HCT116 (cell line): ENCODE measurements at places on chromosomes 4 and X.

- no peak for DNase-seq
Observed at GRCh38 chr4:109699553-109700225, 3.6 kb downstream of the CASP6 start.

GRCh38 chr4:100754751-100755150, 236.9 kb upstream of the EMCN start:
- no peak for DNase-seq

DNA sequence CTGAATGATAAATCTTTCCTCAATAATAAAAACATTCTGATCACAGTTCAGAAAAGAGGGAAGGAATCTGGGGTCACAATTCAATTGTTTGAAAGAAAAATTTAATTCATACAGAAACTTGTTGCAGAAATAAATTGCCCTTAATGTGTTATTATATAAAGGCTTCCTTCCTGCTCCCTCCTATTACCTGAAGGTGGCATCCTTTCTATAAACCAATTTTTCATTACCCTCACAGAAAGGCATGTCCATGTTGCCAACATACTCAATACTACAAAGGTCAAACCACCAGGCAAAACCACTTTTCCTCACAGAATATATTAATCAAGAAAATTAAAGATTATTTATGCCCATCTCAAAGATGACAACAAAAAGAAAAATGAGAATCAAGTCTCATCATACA, 194.3 kb upstream of the CT83 start:
- DNase-seq, result no peak

DNA sequence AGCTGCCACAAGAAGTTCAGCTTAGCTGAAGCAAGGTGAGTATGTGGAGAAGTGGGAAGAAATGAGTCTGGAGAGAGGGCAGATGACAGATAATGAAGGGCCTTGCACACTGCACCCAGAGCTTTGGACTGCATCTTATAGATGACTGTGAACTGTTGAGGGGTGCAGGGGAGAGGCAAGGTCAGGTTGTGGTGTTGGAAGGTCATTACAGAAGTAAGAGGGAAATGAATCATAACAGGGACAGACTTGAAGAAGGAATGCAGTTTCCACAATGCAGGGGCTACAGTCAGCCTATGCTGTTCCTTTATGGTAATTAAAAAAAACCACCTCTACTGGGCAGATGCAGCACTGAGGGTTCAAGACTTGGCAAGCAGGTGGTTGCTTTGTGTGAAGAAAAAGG, 4.8 kb upstream of the IGFBP7 start:
- DNase-seq, result no peak

- peak; percentile 7 for DNase-seq
Observed at GRCh38 chr4:98260047-98260578, 1.1 kb upstream of the RAP1GDS1 start.

GRCh38 chr4:10107111-10108091, 9.2 kb downstream of the WDR1 start:
- DNase-seq, result no peak

GRCh38 chr4:107599841-107600240, 120.2 kb downstream of the PAPSS1 start:
- no peak for DNase-seq

DNA sequence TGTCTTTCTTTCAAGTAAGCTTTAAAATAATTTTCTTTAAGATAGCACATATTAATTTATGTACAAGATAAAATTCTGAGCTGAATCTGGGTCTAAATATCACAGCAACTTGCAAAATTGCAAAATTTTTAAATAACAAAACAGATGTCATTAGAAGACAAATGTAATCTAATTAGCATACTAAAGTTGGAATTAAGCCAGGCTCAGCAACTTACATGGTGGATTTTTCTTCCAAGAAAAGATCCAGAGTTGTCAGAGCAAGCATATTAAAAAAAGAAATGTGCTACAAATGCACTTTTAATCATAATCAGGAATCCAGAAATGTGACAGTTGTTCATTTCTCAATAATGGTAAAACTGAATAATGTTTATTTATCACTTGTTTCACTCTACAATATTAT, 906.9 kb upstream of the INTU start:
- DNase-seq, result no peak

DNA sequence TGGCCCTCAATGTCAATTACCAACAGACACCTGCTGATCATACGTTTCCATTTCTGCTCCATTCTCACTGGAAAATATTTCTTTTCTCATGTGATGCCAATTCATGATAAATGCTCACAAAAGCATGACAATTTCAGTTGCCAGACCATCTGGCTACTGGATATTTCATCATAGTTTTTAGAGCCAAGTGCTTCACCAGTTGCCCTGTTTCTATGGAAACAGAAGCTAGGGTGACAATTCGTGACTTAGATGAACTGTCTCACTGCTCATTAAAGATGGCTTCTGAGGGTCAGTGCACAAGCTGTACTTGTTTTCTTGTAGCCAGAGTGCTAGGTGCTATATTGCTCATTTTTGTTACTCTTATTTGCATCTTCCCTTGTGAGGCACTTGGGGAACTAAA, 184.9 kb downstream of the COMMD8 start:
- DNase-seq, result no peak

GRCh38 chr4:148044912-148045352, 313.0 kb downstream of the ARHGAP10 start:
- no peak for DNase-seq

- DNase-seq, result no peak
Observed at GRCh38 chr4:46316215-46316614, 73.7 kb downstream of the GABRA2 start.

GRCh38 chrX:131277543-131278136, 11.5 kb downstream of the IGSF1 start:
- no peak for DNase-seq

DNA sequence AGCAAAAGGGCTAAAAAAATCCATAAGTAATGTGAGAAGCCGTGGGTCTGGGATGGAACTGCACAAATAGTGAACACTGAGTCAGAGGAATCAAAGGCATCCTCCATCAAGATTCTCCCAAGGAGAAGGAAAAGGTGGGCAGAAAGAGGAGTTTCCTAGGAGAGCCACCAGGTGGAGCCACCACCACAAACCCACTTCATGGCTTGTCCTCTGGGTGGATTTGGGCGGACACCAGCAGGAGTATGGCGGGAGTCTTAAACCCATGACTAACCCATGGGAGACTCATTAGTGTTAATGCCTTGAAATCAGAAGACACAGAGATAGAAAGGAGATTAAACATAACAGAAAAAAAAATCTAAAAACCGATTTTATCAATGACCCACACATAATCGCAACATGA, 147.7 kb downstream of the SH3KBP1 start:
- DNase-seq, result peak; percentile 32

DNA sequence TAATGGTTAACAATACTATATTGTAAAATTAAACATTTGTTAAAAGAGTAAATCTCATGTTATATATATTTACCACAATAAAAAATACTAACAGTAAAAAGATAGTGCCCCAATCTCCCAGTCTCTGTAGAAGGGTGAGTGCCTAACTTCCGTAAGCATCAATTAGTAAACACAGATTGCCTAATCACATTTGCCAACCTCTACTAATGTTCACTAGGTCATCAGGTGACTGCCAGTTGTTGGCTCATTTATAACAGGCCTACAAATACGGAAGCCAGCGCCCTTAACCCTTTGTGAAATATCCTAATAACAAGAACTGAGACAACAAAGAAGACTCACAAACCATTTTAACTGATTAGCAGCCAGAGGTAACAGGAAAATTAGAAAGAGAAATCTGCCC, 345.1 kb downstream of the INPP4B start:
- DNase-seq, result no peak

- no peak for DNase-seq
Observed at GRCh38 chrX:110803506-110803905, 7.9 kb upstream of the CHRDL1 start.

GRCh38 chrX:2705046-2705832, 14.1 kb downstream of the CD99 start:
- no peak for DNase-seq

DNA sequence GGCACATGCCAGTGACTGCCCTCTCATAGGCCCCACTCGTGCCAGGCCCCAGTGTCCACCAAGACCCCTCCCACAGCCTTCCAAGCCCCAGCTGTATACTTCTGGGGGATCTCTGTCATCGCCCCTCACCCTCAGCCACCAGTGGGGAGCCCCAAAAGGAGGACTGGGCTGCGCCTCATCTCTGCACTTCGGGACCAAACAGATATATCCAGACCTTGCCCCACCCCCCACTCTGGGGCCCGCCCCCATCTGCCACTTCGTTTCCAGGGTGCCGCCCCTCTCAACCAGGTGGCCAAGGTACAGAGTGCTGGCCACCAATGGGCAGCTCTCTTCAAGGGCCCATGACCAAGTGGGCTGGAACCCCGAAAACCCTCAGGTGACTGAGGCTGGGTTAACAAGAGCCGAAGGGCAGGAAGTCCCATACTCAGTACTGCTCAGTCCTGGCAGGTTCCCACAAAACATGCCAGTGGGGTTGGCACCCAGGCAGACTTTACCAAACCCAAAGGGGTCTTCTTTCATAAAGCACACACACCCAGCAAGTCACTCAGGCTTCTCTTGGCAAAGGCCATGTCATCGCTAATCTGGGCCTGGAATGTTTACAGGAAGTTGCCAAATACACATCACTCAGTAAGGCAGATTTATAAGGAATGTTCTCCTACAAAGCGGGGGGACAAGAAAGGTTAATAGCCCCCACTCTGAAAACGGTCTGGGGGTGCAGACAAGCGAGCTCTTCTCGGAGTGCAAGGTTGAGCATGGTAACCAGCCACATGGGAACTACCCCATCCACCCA, 4.4 kb downstream of the ZFYVE28 start:
- DNase-seq, result no peak

- DNase-seq, result no peak
Observed at GRCh38 chr4:5866841-5867813, 25.8 kb downstream of the CRMP1 start.

DNA sequence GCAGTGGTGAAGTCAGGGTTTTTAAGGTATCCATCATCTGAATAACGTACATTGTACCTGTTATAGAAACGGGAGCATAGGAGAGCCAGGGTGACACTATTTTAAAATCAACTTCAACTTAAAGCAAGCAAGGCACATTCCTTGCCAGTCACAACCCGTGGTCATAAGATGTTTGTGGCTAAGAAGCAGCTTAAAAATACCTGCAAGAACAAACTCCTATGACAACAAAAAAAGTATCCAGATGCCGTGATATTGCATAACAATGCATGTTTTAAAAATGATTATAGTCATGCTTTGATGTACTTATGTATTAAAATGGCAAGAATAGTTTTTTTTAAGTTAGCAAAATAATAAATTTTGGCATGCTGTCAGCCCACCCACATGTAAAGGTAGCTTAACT, 16.5 kb upstream of the SYNPO2 start:
- no peak for DNase-seq

- peak; percentile 7 for DNase-seq
Observed at GRCh38 chrX:68462653-68463052, 29.4 kb upstream of the OPHN1 start.

GRCh38 chrX:125093852-125094251, 225.8 kb upstream of the TEX13C start:
- no peak for DNase-seq

DNA sequence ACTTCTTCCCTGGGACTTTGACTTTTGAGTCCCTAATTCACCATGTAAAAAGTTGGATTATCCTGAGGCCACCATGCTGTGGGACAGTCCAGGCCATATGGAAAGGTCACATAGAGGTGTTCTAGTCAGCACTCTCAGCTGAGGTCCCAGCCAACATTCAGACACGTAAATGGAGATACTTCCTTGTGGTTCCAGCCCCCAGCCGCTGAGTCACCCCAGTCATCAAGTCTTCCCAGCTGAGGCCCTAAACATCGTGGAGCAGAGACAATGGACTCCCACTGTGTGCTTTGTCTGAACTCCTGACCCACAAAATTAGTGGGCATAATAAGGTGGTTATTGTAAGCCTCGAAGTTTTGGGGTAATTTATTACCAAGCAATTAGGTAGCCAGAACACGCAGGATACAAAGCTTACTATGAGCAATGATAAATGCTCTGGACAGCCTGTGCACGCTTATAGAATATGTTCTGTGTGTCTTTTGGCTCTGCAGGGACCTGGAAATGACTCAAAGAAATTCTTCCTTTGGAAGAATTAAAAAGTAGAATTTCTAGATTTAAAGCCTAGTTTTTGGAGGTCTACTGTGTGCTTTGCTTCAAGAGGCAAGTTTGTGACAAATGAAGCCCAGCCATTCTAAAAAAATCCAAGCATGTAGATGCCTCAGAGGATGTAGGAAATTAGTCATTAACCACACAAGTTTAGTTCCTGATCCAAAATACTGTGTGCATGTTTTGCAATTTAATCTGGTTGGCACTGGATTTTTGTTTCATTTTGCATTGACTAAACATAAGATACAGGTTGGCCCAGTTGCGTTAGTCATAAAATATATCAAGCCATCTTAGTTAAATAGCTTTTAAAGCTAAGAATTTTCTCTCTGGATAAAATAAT, 33.2 kb upstream of the SLC9A7 start:
- DNase-seq, result peak; percentile 63

DNA sequence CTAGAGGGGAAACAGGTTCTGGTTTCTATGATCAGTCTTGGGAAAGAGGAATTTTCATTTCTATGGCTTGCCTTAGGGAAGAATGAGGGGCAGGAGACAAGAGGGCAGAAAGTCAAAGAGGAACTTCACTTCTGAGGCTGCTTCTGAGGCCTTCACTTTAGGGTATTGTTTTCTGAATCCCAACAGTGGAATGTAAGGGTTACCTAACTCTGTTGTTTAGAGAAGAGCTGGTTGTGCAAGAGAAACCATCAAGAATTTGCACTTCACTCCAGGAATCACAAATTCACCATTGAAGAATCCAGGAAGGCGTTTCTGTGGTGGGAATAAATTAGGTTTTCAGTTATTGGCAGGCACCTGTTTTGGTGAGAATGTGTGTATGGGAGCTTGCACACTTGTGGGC, 126.7 kb upstream of the AMOT start:
- DNase-seq, result no peak

- DNase-seq, result no peak
Observed at GRCh38 chr4:98542011-98542410, 116.4 kb downstream of the TSPAN5 start.

DNA sequence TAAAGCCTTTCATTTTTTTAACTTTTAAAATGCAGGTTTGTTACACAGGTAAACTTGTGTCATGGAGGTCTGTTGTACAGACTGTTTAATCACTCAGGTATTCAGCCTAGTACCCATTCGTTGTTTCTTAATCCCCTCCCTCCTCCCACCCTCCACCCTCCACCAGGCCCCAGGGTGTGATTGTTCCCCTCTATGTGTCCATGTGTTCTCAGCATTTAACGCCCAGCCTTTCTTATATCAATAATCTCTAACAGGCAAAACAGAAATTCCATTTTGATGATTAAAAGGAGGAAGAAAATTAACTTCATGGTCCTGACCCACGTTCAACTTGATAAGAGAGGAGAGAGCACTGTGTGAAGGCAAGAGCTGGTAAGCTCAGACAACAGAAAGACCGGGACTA, 75.1 kb downstream of the TSPAN5 start:
- DNase-seq, result no peak

DNA sequence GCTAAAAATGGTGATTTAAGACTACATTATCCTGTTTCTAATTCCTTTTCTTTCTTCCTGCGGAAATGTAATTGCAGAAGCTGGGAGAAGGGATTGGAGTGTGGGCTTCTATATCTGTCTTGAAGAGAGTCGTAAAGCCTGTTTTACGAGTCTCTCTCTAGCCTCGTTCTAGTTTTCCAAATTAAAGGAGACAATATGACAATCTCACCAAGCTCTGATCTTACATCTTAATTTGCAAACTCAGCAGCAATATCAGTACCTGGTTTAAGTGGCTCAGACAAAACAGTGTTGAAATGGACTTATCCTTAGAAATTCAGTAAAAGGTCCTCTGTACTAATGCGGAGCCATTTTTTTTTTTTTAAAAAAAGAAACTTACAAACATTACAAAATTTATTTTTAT, 349.5 kb upstream of the HAND2 start:
- DNase-seq, result no peak

- no peak for DNase-seq
Observed at GRCh38 chr4:153684971-153685371, 891 bp downstream of the TLR2 start.
